Naive B cell (primary cell): ENCODE measurements at places on chromosomes 2 and 18. TPM values are rescaled to one million over a fixed set of nuclear protein-coding genes. Genes with fewer than 3 reads are reported as not detected.
A peak's percentile ranks its signal among the peaks of the same experiment; 100 is the strongest.

The FAP gene
- not detected for polyA plus RNA-seq

GRCh38 chr18:35592298-35592697 lies 10.8 kb downstream of the GALNT1 start:
- peak; percentile 63 for DNase-seq

GRCh38 chr2:140247451-140248195 lies 1467.4 kb upstream of the NXPH2 start:
- DNase-seq, result no peak

DNA sequence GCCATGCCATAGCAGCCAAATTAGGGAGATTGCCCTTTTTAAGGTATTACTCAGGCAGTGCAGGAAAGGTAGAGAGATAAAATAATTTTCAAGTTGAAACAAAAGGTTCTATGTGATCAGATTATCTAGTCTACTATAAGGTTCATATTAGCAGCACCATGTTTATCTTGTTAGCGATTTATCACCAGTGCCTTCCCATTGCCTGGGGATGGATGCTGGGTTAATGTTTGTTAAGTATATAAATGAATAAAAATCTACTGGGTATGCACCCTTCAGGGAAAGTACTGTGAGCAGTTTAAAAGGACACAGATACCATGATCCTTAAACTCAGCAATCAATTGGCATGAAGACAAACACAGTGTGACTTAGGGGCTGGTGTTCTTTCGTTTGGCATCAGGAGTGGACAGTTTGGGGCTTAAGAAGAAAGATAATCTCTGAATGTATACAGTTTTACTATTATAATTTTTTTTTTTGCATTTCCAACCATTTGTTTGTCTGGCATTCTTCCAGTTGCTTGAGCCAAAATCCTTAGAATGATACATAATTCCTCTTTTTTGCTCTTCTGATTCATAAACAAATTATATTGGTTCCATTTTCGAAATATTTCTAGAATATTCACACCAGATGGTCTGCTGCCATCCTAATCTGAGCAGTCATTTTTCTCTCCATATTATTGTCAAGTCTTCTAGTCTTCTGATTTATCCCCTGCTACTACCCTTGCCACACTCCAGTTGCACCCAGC lies 512.8 kb upstream of the SLC8A1 start:
- no peak for DNase-seq

DNA sequence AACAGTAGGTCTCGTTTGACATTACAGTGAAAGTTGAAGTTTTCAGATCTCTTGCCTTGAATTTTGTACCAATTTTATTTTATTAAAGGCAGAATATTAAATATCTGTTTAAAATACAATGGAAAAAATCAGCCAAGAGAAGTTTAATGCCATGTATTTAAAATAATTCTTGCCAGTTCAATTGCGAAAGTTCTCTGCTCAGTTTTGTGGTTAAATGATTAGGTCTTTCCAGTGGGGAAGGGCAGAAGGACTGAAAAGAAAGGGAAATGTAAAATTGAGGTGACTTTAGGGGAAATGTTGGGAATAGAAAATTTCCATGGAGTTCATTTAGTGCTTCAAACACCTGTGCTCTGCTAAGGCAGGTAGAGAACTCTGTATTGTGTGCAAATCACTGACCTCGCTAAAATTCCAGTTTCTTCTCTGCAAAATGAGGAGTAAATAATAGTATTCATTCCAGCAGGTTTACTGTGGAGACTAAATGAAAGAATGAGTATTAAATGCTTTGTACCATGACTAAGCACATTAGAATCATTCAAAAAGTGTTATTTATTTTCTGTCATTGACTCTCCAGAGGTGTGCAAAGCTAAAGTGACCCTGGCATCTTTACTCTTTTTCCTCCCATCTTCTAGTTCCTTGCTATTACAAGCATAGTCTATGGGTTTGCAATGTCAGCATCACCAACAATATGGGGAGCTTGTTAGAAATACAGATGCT lies 74.4 kb downstream of the KIAA1328 start:
- DNase-seq, result no peak
